ELF-1 (cell line): ENCODE measurements at places on chromosomes 3 and 15.

DNA sequence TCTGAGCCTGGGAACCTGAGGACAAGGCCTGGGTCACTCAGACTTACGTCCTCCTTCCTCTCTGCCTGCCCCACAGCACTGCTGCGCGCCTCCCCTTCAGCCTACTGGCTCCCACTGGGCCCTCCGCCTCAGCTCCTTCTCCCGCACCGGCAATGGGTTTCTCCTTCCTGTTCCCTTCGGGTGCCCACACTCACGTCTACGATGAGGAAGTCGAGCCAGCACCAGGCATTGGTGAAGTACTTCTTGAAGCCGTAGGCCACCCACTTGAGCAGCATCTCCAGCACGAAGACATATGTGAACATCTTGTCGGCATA, 70.0 kb downstream of the EXOG start:
- no peak for DNase-seq

- DNase-seq, result no peak
Measured at GRCh38 chr3:56370991-56371775, 97.1 kb downstream of the ERC2 start.

DNA sequence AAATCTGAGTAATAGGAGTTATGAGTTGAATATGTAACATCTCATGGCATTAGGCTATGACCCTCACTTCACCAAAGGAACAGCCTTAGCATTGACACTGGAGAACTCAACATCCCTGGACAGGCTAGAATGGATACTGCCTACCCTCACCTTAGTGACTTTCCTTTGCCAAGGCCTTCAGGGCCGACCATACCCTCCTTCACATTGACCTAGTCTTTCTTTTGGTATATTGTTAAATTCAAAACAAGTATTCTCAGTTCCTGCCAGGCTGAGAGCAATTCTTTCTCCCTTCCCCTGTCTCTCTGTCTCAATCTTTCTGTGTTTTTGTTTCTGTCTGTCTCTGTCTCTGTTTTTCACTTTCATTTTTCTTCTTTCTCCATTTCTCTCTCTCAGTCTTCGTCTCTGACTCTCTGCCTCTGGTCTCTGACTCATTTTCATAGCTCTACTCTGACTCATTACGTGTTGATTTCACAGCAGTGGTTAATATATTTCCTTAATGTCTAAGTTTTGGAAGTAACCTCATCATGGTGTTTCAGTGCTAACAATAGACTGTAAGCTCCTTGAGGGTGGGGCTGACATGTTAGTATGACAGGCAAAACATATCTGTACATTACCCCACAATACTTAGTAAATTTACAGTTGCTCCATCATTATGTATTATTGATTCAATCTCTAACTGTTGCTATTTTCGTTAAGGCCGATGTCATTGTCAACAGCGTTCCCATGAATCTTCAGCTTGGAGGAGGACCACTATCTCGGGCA, 32.5 kb downstream of the PARP15 start:
- DNase-seq, result no peak

GRCh38 chr15:42199126-42199525, 9.0 kb downstream of the VPS39 start:
- DNase-seq, result no peak

DNA sequence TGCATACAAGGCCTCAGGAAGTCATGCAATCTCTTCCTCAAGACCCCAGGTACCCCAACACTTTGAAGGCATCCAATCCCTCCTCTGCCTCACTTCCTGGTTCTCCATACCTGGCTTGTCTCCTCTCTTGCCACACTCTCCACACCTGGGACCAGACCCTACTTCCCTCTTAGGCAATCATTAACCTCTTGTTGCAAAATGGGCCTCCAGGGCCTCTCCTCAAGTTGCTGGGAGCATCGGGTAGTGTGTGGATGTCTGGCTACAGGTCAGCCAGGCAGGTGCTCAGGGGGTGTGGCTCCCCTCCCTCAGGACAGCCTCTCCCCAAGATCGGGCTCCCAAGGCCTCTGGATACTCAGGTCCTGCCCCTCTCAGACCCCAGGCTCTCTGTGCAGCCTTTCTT, 8.6 kb downstream of the PLA2G4E start:
- DNase-seq, result no peak

- DNase-seq, result no peak
Measured at GRCh38 chr3:127034990-127035652, 52.2 kb downstream of the PLXNA1 start.

- no peak for DNase-seq
Measured at GRCh38 chr15:71239592-71240364, 124.5 kb downstream of the THSD4 start.
